ENCODE measurements at places on chromosomes 3 and 15.
A peak's percentile ranks its signal among the peaks of the same experiment; 100 is the strongest.

- no peak for DNase-seq
Measured at GRCh38 chr15:92495446-92495845, 101.8 kb downstream of the ST8SIA2 start.

DNA sequence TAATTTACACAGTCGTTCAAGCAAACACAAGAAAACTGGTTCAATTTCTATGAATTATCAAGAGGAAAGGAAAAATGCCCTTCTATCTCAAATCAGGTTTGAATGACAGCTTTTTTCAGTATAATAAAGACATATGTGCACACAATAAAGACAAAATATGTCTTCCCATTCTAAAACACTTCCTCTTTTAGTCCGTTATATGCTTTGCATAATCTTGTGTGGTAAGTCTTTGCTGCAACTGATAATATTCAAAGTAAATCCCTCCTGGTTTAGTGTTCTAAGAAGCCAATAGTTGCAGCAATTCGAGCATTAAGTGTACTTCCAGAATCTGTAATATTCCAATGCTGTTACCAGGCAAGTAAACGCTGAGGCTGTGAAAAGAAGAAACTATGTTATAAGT lies 43.7 kb upstream of the MAPKBP1 start:
- no peak for DNase-seq

GRCh38 chr15:41827290-41827879 lies 507 bp upstream of the JMJD7 start:
- peak; percentile 33 for DNase-seq

GRCh38 chr3:103126115-103126514 lies 691.3 kb downstream of the ZPLD1 start:
- DNase-seq, result no peak

DNA sequence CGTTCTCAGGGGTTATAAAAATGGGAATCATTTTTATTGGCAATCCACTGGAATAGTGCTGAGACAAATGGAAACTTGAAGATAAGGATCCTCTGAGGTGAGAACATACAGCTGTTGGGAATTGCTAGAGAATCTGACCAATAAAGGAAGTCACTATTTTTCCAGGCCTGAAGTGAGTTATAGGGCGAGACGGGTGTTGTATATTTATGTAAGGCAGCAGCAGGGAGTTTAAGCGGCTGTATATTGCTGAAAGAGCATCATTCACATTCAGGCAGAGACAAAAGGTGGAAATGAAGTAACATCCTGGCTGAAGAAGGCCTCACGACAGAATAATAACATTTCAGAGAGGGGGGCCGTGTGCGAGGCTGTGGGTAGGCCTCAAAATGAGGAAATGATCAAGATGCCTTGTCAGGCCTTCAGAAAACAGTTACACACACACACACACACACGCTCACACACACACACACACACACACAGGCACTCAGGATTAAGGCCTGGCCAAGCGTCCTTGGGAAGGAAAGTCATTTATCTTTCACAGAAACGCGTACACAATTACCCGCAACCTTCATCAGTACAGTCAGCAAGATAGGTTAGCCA lies 964.9 kb upstream of the NR2F2 start:
- DNase-seq, result no peak

DNA sequence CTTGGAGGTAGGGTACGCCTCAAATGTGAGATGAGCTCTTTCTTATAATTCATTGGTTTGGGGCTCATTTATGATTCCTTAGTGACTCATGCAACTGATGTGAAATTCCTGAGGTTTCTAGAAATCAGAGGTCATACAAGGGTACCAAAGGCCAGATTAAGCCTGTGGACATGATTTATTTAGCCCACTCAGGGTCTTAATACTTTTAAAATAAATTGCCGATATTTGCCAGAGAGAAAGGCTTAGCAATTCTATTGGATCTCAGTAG lies 289.0 kb downstream of the NEK10 start:
- no peak for DNase-seq

- no peak for DNase-seq
Measured at GRCh38 chr15:72534523-72534922, 60.4 kb downstream of the ARIH1 start.

- DNase-seq, result no peak
Measured at GRCh38 chr3:8500989-8501370, 643 bp upstream of the LMCD1 start.

DNA sequence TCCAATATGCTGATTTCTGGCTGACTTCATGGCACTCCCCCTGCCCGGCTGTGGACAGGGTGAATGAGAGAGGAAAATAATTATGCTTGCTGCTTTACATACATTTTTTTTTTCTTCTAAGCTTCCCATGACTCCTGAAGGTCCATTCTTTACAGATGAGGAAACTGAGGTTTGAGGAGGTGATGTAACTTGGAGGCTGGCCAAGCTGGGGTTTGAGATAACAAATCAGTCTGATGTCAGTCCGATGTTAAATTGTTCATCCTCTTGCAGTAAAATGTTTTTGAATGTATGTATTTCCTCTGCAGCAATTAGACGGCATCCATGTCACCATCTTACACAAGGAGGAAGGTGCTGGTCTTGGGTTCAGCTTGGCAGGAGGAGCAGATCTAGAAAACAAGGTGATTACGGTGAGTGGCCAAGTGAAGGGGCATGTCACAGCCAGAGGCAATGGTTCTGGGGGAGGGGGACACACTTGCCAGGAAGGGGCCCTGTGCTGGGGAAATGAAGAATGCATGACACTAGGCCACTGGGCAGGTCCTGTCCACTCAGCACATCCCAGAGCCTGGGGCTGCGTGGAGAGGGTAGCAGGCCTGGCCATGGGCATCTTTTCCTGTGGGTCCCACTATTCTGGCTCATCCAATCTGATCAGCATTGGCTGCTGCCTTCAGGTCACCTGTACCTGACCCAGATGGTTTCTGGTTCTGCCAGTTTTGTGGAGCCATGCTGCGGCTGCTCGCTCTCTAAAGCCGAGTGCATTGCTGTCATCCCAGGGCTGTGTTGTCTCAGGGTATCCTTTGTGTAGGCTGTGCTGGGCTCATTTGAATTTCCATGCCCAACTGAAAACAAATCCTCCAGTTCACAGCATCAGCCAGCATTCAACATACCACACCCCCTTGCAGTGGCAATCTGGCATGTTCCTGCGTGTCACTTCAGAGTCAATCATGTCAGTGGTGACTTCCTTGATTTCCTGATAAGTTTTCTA lies 20.4 kb downstream of the STARD5 start:
- no peak for DNase-seq

GRCh38 chr15:45425135-45425534 lies 46.8 kb upstream of the GATM start:
- no peak for DNase-seq

GRCh38 chr3:8548502-8549275 lies 47.1 kb downstream of the LMCD1 start:
- no peak for DNase-seq
